ENCODE measurements at places on chromosomes 13 and 19.
A peak's percentile ranks its signal among the peaks of the same experiment; 100 is the strongest.

DNA sequence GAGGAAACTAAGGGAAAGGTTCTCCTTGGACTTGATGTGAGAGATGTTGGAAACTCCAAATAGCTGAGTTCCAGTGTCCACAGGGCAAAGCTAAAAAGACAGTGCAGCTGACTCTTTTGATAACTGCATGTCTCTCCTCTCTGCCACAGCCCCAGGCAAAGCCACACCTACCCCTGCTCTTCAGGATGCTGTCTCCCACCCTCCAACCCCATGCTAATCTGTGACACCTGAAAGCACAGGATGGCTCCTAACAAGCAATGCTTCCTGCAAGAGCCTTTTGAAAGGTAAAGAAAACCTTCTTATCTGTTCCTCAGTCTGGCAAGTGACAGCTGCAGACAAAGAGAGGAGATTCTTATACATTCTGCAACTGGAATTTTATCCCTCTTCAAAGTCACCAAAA, 14.5 kb downstream of the SLC46A3 start:
- H3K36me3 ChIP-seq, result no peaks in the 10 kb centered on the region
- no peak for DNase-seq
- H3K27ac ChIP-seq, result no peak overlapping the region
- no peaks in the 10 kb centered on the region for H3K27me3 ChIP-seq
- no peaks in the 10 kb centered on the region for H3K4me1 ChIP-seq

- no peaks in the 10 kb centered on the region for H3K4me1 ChIP-seq
- no peaks in the 10 kb centered on the region for H3K36me3 ChIP-seq
- peak; percentile 19 for DNase-seq
- H3K27me3 ChIP-seq, result no peaks in the 10 kb centered on the region
- H3K4me3 ChIP-seq, result no peak overlapping the region
Observed at GRCh38 chr19:53771144-53771543, 53.0 kb downstream of the NLRP12 start.

DNA sequence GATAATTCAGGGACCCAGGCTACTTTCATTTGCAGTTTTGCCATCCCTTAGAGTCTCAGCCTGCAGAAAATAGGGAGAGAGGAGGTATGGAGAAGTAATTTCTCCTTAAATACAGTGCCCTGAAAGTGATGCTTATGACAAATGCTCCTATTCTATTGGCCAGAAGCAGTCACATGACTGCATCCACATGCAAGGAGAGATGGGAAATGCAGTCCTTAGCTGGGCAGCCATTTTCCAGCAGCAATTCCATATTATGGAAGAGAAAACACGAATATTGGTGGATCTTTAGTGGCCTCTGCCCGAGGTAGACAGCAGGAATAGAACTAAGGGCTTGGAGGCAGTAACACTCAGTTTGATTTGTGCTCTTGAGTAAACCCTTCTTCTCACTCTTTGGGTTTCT, 39.4 kb downstream of the VAV1 start:
- H3K27ac ChIP-seq, result no peak overlapping the region
- H3K4me3 ChIP-seq, result no peak overlapping the region
- peak; percentile 15 for DNase-seq
- no peaks in the 10 kb centered on the region for H3K27me3 ChIP-seq
- no peaks in the 10 kb centered on the region for H3K4me1 ChIP-seq
- no peaks in the 10 kb centered on the region for H3K36me3 ChIP-seq

GRCh38 chr13:31967155-31967554, 64.4 kb upstream of the FRY start:
- H3K27me3 ChIP-seq, result no peaks in the 10 kb centered on the region
- no peak overlapping the region for H3K27ac ChIP-seq

GRCh38 chr19:47520343-47520806, 5.5 kb upstream of the NAPA start:
- H3K4me3 ChIP-seq, result no peak overlapping the region
- H3K4me1 ChIP-seq, result no peaks in the 10 kb centered on the region
- no peak overlapping the region for H3K27ac ChIP-seq
- no peak for DNase-seq

GRCh38 chr19:1259206-1259875, 9.8 kb upstream of the CIRBP start:
- H3K4me3 ChIP-seq, result no peak overlapping the region
- H3K27me3 ChIP-seq, result no peaks in the 10 kb centered on the region
- no peaks in the 10 kb centered on the region for H3K36me3 ChIP-seq
- peak overlapping the region; percentile 98 for H3K27ac ChIP-seq

GRCh38 chr19:14310055-14310454, 71.2 kb upstream of the ADGRE5 start:
- DNase-seq, result no peak
- no peak overlapping the region for H3K27ac ChIP-seq
- no peaks in the 10 kb centered on the region for H3K4me1 ChIP-seq
- H3K36me3 ChIP-seq, result no peaks in the 10 kb centered on the region
- no peak overlapping the region for H3K4me3 ChIP-seq

GRCh38 chr19:3539756-3540118, 763 bp downstream of the TEKTIP1 start:
- H3K27ac ChIP-seq, result no peak overlapping the region
- no peak overlapping the region for H3K4me3 ChIP-seq
- no peaks in the 10 kb centered on the region for H3K27me3 ChIP-seq
- no peaks in the 10 kb centered on the region for H3K4me1 ChIP-seq
- DNase-seq, result no peak
- no peaks in the 10 kb centered on the region for H3K36me3 ChIP-seq

- H3K27me3 ChIP-seq, result peaks cover 20% of the 10 kb centered on the region
- no peak overlapping the region for H3K4me3 ChIP-seq
- no peak overlapping the region for H3K27ac ChIP-seq
- H3K36me3 ChIP-seq, result no peaks in the 10 kb centered on the region
Observed at GRCh38 chr13:31100721-31101120, 61.0 kb downstream of the HSPH1 start.

DNA sequence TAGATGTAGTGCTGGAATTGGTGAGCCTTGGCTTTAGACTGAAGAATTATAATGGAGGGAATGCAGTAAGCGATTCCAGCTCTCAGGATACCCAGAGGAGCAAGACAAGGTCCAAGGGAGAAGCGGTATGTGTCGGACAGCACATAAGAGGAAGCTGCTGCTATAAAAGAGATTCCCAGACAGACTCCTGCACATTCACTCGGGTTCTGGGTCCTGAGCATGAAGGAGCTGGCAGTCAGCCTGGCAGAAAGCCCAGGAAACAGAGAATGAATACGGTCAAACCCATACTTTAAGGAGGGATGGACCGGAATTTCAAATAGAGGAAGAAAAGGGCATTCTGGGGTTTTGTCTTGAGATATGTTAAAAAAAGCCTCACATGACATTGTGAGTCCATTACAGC, 308.3 kb downstream of the DNAJC15 start:
- no peak overlapping the region for H3K4me3 ChIP-seq
- H3K27ac ChIP-seq, result no peak overlapping the region

- H3K27ac ChIP-seq, result peak overlapping the region; percentile 7
- H3K36me3 ChIP-seq, result no peaks in the 10 kb centered on the region
- peaks cover 17% of the 10 kb centered on the region for H3K4me1 ChIP-seq
- no peaks in the 10 kb centered on the region for H3K27me3 ChIP-seq
Observed at GRCh38 chr13:28321756-28322155, 173.2 kb downstream of the FLT1 start.

DNA sequence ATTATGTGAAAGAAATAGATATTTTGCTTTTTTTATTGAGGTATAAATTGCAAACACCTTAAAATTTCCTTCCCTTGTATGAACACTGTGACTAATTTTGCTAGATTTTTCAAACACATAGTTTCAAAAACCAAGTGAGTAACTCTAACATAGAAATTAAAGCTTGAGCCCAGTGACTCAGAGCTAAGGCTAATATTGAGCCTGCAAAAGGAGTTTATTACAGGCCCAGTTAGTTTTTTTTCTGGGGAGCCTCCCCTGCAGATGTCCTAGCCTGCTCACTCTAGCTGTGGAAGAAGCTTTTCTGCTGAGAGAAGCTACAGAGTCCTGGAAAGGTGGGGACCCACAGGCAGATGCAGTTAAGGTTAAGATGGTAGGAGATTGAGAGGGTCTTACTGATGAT, 3.4 kb downstream of the ZNF430 start:
- H3K36me3 ChIP-seq, result no peaks in the 10 kb centered on the region
- DNase-seq, result peak; percentile 9
- H3K4me1 ChIP-seq, result peaks cover 12% of the 10 kb centered on the region
- H3K27ac ChIP-seq, result peak overlapping the region; percentile 85
- H3K4me3 ChIP-seq, result no peak overlapping the region

- H3K27ac ChIP-seq, result no peak overlapping the region
- no peaks in the 10 kb centered on the region for H3K36me3 ChIP-seq
- no peak for DNase-seq
- no peaks in the 10 kb centered on the region for H3K4me1 ChIP-seq
Observed at GRCh38 chr13:72145383-72145782, 278.4 kb upstream of the DACH1 start.

DNA sequence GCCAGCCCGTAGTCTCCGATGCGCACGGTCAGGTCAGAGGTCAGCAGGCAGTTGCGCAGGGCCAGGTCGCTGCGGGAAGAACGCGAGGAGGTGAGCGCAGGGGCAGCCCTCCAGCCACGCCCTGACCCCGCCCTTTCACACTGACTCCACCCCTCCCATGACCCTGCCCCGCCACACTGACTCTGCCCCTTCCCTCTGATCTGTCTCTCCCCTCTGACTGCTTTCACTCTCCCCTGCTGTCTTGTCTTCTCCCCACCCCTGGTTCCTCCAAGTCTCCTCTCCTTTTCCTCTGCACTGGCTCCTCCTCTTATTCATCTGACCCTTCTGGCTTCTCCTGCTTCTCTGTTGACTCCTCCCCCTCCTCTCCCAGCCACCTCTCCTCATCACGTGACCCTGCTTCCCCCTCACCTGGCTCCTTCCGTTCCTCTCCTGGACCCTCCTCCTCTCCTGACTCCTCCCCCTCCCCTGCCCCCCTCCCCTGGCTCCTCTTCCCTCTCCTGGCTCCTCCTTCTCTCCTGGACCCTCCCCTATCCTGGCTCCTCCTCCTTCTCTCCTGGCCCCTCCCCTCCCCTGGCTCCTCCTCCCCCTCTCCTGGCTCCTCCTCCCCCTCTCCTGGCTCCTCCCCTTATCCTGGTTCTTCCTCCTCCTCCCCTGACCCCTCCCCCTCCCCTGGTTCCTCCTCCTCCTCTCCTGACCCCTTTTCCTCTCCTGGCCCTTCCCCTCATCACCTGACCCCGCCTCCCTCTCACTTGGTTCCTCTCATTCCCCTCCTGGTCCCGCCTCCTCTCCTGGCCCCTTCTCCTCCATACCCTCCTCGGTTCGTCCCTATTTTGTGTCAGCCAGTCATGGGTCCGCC, 9.9 kb downstream of the LMTK3 start:
- no peaks in the 10 kb centered on the region for H3K36me3 ChIP-seq
- DNase-seq, result peak; percentile 97
- H3K4me1 ChIP-seq, result peaks cover 3% of the 10 kb centered on the region
- no peaks in the 10 kb centered on the region for H3K27me3 ChIP-seq
- peak overlapping the region; percentile 40 for H3K27ac ChIP-seq
- H3K4me3 ChIP-seq, result no peak overlapping the region

DNA sequence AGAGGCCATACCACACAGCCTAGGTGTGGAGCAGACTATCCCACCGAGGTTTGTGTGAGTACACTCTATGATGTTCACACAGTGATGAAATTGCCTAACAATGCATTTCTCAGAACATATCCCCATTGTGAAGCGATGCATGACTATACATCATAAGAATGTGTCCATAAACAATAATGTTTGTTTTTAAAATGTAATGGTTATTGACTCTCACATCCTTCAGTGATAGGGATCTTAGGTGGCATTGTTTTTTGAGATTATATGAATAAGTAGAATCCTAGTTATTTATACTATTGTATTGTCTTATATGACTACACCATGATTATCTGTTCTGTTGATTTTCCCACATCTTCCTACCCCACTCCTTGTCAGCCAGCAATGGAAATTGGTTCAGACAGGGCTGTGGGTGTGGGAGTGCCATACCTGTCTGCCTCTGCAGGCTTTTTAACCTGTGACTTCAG, 13.6 kb downstream of the CCNA1 start:
- no peak for DNase-seq
- no peak overlapping the region for H3K27ac ChIP-seq
- H3K4me1 ChIP-seq, result no peaks in the 10 kb centered on the region
- no peak overlapping the region for H3K4me3 ChIP-seq
- H3K27me3 ChIP-seq, result no peaks in the 10 kb centered on the region

DNA sequence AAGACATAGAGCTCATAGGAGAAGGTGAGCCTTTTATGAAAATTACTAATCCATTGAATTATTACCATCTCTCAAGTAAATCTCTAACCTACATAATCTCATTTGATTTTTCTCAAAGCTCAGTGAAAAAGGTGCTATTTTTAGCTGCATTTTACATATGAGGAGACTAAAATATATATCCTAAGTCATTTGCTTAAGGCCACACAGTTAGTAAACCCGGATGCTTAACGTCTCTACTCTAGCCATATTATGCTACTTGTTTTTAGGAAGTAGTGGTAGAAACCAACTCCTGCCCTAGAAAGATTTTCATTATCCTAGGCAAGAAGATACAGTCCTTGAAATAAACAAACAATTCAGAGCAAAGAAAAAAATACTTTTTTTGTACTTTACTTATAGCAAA, 108.9 kb downstream of the RBM26 start:
- no peaks in the 10 kb centered on the region for H3K4me1 ChIP-seq
- H3K27me3 ChIP-seq, result no peaks in the 10 kb centered on the region
- no peak overlapping the region for H3K27ac ChIP-seq
- no peaks in the 10 kb centered on the region for H3K36me3 ChIP-seq
- H3K4me3 ChIP-seq, result no peak overlapping the region

DNA sequence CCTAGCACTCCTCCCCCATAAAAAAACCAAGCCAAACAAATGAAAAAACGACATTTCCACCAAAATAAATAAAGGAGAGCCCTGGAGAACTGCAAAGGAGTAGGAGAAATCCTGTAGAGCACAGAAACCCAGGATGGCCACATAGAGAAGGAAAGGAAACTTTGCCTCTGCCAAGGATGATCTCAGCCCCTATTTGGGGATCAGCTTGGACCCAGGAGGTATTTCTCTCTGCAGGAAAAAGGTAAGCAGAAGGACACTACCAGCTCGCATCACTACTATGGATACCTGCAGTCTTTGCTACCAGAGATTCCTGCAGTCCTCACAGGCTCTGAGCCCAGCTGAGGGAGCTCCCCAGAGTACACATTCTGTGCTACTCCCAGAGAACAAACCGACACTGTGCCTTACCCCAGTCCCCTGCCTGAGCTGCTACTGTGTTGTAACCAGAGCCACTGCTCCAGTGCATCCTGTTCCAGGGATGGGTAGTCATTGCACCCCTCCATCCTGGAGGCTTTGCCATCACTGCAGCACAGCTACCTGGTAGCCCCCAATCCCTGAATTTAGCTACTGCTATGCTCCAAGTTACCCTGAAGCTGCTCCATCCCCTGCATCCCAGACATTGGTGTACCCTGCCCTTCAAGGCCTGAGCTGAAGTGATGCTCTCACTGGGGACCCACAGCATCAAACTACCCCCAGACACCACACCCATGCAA, 41.7 kb downstream of the VWA8 start:
- H3K27ac ChIP-seq, result no peak overlapping the region
- H3K27me3 ChIP-seq, result no peaks in the 10 kb centered on the region
- no peaks in the 10 kb centered on the region for H3K36me3 ChIP-seq
- peaks cover 6% of the 10 kb centered on the region for H3K4me1 ChIP-seq

GRCh38 chr19:16366433-16367260, 42.0 kb downstream of the KLF2 start:
- H3K4me1 ChIP-seq, result peaks cover 10% of the 10 kb centered on the region
- no peaks in the 10 kb centered on the region for H3K27me3 ChIP-seq
- no peaks in the 10 kb centered on the region for H3K36me3 ChIP-seq
- H3K4me3 ChIP-seq, result no peak overlapping the region
- DNase-seq, result peak; percentile 2
